ENCODE measurements at places on chromosomes 6 and 20.
A peak's percentile ranks its signal among the peaks of the same experiment; 100 is the strongest.

DNA sequence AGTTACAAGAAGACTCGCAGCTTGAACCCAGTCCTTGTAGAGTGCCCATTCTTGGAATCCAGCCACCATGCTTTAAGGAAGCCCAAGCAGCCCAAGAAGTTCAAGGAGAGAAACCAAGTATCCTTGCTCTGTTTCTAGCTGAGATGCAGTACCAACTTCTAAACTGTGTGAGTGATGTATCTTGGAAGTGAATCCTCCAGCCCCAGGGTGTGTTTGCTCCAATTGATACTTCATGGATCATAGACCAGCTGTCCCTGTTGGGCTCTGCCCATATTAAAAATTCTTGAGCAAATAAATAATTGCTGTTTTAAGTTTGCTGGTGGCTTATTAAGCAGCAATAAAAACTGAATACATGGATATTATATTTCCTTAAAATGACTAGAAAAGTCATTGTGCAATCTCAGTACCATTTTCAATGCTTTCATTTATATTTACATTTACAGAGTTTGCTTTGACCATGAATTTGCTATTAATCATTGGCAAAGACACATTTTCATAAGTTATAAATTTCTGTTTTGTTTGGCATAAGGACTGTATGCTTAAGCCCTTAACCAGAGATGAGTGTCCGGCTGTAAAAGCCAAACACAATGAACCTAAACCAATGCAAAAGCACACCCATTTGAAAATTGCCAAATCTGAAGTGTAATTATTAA, 9.2 kb downstream of the SPTLC3 start:
- DNase-seq, result no peak

GRCh38 chr6:87909849-87910248, 137.8 kb upstream of the SPACA1 start:
- DNase-seq, result no peak

DNA sequence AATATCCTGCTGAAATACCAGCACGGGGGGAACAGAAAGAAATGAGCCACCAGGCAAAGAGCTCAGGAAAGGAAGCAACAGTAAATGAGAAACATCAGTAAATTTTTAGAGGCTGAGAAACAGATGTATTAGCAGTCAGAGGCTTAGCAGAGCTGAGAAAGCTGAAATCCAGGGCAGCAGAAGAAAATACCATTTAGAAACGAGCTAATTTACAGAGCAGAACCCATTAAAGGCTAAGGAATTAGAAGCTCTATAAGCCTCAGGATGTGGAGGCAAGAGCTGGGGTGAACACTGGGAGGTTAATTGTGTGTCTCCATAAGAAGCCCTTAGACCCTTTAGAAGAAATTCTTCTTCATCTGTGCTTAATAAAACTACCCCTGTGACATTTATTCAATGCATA, 178.6 kb upstream of the RGS17 start:
- no peak for DNase-seq

DNA sequence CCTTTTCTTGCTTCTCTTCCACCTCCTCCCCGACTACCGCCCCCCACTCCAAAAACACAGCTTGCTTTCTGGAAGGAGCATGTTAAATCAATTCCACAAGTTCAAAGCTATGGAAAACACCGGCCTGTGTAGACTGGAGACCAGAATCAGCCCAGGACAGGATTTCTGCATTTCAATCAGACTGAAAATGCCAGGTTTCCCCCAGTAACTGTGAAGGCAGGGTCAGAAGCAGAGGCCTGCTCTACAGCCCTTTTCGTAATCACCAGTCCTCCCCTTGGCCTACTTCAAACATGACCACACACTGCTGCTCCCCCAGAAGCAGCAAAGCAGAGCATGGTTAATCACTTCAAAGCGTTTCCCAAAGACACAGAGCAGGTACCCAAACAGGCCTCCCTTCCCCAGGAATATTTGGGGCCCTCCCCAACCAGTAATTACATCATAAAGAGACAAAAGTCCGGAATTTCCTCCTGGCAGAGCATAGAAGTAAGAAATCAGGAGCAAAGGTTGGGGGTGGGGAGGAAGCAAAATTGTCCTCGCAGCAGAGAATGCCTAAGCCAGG, 38.4 kb downstream of the ZMYND8 start:
- DNase-seq, result no peak

- no peak for DNase-seq
Measured at GRCh38 chr20:32249030-32249738, 28.3 kb upstream of the KIF3B start.

DNA sequence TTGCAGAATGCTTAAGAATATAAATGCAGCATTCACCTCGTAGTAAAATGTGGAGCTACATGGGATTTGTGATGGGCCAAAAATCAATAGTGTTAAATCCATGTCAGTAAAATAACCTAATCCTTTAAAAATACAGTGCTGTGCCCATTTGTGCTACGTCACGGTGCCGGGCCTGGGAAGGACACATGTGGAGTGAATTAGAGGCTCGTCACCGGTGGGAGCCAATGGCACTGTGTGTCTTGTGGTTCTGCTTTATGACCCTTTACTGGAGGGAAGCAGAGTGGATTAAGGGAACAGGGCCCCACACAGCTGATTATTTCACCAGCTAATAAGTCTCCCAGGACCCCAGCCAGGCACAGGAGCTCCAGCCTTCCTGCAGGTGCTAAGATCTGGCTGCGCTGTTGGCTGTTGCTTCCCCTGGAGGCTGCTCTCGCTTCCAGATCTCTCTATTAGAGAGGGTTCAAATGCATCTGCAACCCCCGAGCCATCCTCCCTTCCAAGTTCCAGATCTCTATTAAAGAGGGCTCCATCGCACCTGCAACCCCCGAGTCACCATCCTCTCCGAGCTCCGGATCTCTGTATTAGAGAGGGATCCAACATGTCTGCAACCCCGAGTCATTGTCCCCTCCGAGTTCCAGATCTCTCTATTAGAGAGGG, 405.8 kb downstream of the CDH4 start:
- DNase-seq, result no peak

GRCh38 chr6:63340351-63340750, 20.6 kb upstream of the LGSN start:
- DNase-seq, result no peak

GRCh38 chr20:4978050-4978918, 23.0 kb downstream of the SLC23A2 start:
- DNase-seq, result no peak

DNA sequence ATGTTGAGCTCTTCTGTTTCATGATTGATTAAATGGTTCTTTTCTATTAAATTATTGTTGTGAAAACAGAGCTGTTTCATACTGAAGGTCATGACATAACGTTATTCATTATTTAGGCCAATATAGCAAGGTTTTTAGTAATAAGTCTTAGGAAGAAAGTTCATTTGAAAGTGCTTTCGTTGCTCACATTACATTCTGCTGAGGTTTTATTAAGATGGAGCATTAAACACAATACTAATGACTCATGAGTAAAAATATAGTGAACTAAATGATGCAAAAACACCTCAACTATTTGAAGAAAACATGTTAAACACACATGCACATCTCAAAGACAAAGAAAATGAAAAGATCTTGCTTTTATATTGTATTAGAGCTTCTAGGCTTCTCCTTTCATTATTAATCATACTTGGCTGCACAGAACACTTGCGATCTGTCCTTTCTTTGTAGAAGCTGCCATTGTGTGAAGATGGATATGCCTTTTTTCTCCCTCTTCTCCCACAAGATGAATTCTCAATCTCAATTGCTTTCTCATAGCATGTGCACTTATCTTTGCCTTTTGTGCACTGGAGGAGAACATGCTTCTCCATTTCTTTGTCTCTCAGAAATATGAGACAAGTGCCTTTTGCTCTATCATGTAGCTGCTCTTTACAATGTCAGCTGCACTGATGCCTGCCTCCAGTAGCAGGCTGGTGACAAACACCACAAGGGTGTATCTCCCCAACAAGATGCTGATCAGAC, 312.4 kb downstream of the PHF3 start:
- no peak for DNase-seq

GRCh38 chr20:2133318-2134183, 31.9 kb downstream of the STK35 start:
- no peak for DNase-seq

GRCh38 chr6:85115376-85115775, 334.5 kb upstream of the NT5E start:
- no peak for DNase-seq

DNA sequence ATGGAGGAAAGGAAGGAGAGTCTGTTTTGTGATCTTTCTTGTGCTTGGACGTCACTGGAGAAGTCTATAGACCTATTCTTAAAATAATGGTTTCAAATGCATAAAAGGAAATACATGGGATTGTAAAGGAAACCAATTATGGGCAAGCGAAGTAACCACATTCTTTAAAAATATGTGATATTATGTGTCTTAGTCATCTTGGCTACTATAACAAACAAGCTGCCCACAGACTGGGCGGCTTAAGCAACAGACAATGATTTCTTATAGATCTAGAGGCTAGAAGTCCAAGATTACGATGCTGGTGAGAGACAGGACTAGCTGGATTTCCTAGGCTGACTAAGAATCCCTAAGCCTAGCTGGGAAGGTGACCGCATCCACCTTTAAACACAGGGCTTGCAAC, 49.4 kb upstream of the CD83 start:
- no peak for DNase-seq

DNA sequence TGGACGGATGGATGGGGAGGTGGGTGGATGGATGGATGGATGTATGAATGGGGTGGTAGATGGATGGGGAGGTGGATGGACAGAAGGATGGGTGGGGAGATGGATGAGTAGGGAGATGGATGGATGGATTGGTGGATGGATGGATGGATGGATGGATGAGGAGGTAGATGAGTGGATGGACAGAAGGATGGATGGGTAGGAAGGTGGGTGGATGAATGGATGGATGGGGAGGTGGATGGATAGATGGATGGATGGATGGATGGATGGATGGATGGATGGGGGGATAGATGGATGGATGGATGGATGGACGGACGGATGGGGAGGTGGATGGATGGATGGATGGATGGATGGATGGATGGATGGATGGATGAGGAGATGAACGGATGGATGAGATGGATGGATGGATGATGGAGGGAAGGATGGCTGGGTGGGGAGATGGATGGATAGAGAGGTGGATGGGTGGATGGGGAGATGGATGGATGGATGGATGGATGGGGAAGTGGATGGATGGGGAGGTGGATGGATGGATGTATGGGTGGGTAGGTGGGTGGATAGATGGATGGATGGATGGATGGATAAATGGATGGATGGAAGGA, 7.2 kb downstream of the EEF1A2 start:
- no peak for DNase-seq

- DNase-seq, result no peak
Measured at GRCh38 chr6:168232989-168233874, 86.3 kb downstream of the DACT2 start.

GRCh38 chr6:37381579-37381978, 27.8 kb downstream of the RNF8 start:
- no peak for DNase-seq

DNA sequence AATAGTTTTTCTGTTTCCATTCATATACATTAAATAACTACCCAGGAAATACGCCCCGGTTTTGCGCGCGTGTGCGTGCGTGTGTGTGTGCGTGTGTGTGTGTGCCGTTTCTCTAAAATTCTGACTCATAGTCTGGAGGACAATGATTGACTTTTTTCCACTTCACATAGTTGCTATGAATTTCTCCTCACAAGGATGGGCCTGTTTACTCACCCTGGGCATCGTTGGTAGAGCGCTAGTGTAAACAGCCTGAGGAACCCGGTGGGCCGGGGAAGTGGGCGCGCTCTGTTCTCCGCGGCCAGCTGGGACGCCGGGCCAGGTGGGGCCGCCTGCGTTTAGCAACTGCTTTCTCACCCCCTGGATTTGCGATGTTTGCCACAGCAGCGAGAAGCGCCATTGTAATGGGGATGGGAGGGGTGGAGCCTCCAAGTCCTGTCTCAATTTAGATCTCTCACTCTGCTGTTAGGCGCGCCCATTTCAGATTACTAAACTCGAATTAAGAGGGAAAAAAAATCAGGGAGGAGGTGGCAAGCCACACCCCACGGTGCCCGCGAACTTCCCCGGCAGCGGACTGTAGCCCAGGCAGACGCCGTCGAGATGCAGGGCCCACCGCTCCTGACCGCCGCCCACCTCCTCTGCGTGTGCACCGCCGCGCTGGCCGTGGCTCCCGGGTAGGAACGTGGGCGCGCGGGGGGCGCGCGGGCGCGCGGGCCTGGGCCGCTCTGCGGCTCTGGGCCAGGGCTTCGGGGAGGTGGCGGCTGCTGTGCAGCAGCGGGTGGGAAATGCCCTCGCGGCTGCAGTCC, at the start of gene CD109:
Gene CD109, plus strand, starts transcription at position 585 of the 803 bp plus-strand sequence. Its CDS starts 13 bp downstream, at position 598.
- DNase-seq, result peak; percentile 22

GRCh38 chr6:91436448-91436847, 849.6 kb upstream of the MAP3K7 start:
- DNase-seq, result no peak

- DNase-seq, result no peak
Measured at GRCh38 chr6:17851001-17851719, 136.3 kb downstream of the KIF13A start.

GRCh38 chr20:20368418-20369249, 730 bp downstream of the INSM1 start:
- DNase-seq, result no peak

DNA sequence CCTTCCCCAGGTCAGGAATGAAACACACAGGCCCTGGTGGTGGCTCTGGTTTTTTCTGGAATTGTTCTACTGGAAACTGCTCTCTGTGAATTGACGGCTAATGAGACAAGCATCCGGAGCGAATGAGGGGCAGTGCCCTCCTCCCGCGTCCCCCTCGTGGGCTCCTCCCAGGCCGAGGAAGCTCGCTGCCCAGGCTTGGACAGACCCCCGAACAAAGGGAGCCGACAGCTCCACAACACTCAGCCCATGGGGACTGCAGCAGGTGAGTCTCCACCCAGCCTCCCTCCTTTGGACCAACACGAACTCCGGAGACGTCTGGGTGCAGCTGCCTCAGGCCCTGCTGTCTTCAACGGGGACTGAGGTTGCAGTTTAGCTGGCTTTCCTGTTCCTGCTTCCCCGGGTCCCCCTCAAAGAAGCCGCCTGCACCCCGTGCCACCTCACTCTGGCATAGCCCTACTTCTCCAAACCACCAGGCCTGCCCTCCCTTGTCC, 31.3 kb upstream of the AFDN start:
- DNase-seq, result no peak

DNA sequence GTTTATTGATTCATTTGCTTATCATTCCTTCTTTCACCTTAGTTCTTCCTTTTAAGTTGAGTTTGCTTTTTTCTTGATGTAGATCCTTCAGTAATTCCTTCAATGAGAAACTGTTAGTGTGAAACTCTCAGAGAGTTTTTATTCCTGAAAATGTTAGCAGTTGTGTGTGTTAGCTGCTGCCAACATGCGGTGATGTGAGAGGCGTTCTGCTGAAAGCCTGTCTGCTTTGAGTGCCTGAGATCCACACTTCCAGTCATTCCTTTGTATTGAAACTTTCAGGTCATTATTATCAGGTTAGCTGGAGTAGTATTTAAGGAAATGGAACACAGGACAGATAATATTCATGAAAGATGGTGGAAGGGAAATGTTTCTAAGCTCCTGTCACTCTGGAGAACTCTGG, 70.0 kb upstream of the SUPT3H start:
- no peak for DNase-seq

DNA sequence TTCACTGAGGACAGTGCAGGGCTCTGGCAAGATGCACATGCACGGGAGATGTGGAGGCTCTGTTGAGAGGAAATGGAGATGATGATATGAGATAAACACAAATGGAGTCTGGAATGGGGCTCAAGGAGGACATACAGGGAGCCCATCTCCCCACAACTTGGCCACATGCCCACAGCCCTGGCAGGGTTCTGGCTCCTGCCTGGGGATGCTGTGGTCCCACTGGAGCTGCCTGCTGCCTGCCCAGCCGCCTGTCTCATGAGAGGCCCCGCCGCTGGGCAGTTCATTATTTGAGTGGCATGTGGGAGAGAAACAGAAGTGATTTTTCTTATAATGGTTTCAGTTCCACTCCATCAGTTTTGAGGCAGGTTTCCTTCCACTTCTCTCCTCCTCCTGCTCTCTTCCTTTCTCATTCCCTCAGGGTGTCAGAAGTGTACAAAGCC, 133.6 kb upstream of the TRAF3IP2 start:
- no peak for DNase-seq
